ENCODE measurements at places on chromosomes 13 and 19.

- no peak for DNase-seq
Measured at GRCh38 chr19:1823020-1823419, 10.9 kb upstream of the ATP8B3 start.

DNA sequence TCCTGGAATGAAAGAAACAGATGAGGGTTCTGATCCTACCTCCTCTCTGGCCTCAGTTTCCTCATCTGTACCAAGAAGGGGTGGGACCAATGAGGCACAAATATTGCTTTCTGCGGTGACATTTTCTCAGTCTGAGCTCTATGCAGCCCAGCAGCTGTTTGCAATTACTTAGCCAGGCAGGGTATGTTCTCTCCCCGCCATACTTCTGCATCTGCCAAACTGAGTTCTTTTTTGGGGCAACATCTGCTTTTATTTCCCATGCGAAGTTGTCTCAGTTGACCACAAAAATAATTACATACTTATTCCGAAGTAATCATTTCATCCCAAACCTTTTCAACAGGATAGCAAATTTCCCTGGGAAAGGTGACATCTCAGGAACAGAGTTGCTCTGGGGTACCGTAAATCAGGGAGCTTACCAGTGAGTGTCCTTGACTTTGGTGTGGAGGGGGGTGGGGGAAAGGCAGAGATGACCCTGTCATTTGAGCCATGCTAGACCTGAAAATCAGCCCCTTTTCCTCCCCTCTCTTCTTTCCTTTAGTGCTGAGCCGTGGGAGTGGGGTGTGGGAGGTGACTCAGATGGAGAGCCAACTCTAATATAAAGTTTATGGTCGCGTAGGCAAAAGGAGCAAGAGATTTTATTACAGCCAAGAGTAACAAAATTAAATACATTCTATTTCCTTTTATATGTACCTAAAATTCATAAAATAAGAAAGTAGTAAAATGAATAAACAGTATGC is 165.7 kb upstream of the KL start:
- DNase-seq, result no peak

DNA sequence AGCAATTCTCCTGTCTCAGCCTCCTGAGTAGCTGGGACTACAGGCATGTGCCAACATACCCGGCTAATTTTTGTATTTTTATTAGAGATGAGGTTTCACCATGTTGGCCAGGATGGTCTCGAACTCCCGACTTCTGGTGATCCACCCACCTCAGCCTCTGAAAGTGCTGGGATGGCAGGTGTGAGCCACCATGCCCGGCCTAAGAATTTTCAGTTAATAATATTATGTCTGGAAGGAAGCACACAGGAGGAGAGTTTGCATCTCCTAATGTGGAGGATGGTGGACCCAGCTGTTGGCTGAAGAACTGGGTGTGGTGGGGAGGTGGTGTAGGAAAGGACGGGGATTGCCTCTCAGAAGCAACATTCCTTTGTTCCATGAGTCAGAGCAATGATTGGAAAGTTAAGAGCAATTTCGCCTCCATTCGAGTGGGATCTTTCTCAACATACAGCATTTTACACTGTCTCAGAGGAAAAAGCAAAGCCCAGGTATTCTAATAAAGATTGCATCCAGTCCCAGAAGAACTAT is 11.9 kb downstream of the PDCD2L start:
- DNase-seq, result no peak

GRCh38 chr19:29860492-29860891 is 48.7 kb downstream of the CCNE1 start:
- no peak for DNase-seq

DNA sequence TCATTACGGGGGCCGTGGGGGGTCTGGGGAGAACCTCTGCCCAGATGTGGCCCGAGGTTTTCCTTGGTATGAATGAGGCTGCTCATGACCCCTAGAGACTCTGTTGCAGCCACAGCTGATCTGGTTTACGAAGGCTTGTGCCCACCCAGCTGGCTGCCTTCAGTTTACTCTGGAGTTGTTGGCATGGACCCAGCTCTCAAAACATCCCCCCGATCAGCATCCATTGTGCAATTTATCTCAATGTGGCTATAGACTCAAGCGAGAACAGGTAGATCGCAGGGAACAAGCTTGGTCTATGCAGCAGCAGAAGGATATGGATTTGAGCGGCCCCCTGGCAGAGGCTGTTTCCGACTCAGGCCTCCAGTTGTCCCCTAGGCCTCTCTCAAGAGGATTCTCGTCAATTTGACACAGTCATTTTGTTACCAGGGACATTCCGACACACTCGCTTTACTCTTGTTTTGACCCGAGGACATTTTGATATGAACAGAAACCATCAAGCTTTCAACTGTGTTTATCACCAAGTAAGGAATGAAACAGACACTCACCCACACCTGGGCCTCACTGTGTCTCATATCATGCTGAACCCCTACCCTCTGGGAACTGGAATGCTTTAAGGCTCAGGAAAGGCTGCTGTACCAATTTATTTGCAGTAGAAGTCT is 161.5 kb downstream of the KATNAL1 start:
- no peak for DNase-seq

GRCh38 chr13:31242916-31243315 is 43.1 kb downstream of the B3GLCT start:
- DNase-seq, result no peak

- no peak for DNase-seq
Measured at GRCh38 chr13:99989276-99990125, 7.9 kb downstream of the ZIC2 start.

DNA sequence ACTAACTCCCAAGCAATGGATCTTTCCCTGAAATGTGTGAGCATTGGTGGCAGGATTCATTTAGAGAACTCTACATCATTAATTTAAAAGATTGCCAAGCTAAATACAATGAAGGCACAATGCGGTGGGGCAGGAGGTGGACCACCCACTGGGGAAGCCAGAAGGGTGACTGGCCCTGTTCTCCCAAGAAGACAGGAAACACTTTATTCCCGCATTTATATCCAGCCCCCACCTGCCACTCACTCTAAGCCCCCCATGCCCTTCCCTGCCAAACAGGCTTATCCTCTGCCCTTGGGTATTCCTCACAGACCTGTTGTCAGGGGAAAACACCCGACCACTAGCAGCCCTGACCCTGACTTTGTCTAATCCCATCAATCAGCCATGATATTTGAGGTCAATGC is 189.1 kb upstream of the UBL3 start:
- DNase-seq, result no peak

DNA sequence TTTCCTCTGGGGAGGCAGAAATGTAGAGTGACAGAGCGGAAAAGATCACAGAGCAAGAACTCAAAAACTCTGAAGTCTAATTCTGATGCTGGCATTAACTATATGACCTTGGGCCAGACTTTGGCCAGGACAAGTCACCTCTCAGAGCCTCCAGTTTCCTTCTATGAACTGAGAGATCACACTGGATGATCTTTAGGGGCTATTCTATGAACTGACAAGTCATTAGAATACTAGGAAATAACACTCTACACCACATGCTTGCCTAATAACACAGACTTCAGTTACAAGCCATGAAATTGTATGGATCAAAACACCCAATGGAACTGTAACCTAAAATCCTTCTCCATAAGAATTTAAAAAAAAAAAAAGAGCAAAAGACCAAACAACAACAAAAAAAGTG is 16.9 kb downstream of the SLC25A30 start:
- no peak for DNase-seq

- no peak for DNase-seq
Measured at GRCh38 chr13:103224804-103225203, 158.6 kb upstream of the SLC10A2 start.

DNA sequence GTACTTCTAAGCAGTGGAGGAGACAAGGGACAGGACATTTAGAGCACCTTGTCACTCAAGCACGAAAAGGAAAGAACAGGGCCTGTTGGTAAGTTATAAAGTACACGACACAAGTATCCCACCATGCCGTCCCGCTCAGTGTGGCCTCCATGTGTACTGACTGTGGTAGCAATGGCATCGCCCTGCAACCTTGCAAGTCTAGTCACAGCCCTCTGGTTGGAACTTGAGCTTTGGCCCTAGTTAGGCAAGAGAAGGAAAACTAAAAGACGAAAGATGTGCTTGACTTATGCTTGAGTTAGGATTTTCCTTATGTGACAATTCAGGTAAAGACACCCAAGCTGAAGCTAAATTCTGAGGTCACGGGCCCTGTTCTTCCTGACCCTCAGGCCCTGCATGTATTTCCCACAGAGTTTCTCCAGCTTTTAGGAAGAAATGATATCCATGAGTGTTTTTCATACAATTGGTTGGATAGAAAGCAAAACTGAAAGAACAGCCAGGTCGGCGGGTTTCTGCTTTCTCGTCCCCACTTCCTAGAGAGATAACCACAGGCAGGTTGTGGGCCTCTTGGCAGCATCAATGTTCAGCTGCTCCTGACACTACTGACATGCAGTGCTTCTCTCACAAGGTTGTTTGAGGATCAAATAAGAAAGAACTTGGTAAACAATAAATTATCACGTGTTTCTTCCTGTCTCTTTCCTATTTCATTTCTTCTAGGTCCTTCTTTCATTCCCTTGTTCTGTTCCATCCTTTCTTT is 216.2 kb downstream of the IRS2 start:
- DNase-seq, result no peak

GRCh38 chr19:51256155-51256625 is 5.3 kb downstream of the SIGLECL1 start:
- DNase-seq, result no peak

DNA sequence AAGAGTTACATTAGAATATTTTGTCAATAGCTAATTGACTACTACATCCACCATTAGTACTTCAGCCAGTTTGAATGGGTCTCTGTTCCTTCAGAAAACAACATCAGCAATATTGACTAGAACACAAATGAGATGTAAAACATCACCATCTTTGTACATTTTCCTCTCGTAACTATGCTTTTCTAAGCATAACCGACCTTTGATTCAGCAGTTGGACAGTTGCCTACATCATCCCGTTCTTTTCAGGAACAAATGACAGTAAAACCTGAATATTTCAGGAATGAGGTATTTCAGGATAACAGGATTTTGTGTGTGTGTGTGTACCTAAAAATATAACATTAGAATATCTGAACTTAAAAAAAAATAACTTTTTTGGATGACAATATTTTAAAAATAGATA is 60.9 kb downstream of the STARD13 start:
- no peak for DNase-seq

- DNase-seq, result no peak
Measured at GRCh38 chr13:96629331-96629730, 364.9 kb downstream of the OXGR1 start.

GRCh38 chr13:35143123-35143522 is 201.1 kb downstream of the NBEA start:
- no peak for DNase-seq

DNA sequence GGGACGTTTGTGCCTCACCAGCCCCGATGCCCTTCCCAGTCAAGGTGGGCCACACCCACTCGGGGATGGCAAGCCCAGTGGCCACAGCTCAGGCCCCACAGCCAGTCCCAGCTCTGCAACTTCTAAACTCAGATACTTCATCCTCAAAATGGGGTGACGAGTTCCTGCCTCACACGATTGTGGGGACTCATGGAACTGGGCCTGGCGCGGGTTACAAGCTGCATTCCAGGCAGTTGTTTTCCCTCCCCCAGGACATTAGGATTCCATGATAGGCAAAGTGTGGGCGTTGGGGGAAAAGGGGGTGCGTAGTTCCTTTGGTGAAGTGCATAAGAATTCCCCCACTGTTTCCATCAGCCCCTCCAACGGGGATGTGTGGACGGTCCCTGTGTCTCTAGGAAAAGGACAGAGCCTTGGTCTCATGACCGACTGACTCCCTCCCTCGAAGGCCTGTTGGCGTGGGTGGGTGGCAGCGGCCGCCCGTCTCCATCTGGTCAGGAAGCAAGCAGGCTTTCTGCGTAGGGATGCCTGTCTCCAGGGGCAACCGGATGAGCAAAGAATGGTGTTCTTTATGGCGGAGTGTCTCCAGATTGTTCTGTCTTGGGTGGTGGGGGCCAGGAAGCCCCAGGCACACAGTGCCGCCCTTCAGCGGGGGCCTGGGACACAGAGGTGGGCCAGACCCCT is 21.1 kb upstream of the NPAS1 start:
- no peak for DNase-seq

DNA sequence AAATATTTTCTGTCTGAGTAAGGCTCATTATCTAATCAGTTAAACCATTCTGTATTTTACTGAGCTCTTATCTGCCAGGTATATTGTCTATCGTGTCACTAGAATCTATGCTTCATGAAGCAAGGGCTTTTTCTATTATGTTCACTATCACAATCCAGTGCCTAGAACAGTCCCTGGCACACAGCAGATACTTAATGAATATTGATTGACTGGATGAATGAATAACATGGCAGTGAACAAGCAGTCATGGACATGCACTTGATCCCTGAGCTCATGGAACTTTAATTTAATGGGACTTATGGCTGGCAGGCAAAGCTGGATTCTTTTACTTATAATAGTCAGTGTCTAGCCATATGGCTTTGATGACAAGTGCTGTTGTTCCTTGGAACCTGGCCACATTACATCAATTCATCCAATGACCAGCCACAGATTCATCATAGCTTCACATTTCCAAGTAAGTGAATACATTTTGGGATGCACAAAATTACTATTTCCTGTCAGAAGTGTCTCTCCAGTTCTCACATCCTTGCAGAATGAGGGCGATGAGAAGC is 214.8 kb downstream of the COG6 start:
- DNase-seq, result no peak

GRCh38 chr13:112261924-112262323 is 114.2 kb upstream of the SPACA7 start:
- DNase-seq, result no peak

DNA sequence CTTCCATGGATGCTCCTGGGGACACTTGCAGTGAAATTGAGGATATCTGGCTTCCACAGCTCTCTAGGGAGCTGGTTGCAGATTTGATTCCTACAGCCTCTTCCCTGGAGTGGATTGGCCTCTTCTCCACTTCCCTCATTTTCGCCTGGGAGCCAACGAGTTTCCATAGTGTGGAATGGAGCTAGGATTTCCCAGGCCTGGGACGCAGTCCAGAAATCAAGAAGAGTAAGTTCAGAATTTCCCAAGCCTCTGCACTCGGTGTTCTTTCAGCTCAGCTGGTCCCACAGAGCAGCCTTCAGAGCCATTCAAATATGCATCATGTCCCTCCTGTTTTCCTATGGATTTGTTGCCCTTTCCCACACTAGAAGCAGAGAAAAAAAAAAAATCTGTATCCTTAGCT is 68.2 kb downstream of the RAP2A start:
- no peak for DNase-seq

GRCh38 chr19:10468133-10468532 is 35.0 kb downstream of the KEAP1 start:
- DNase-seq, result no peak

- DNase-seq, result no peak
Measured at GRCh38 chr19:27974082-27974513, 1238.9 kb downstream of the UQCRFS1 start.

DNA sequence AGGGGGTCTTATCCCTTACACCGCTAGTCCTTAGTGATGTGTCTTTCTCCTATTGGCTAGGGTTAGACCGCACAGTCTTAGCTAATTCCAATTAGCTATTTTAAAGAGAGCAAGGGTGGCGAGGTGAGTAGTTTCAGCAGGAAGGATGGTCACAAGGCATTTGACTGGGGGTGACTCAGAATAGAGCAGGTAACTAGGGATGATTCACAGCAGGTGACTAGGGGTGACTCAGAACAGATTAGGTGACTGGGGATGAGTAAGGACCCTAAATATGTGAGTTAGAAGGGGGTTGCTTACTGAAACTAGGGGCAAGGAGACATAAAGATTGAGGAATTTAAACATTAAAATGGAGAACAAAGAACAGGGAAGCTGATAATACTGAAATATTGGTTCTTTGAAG is 64.3 kb downstream of the ZNF66 start:
- no peak for DNase-seq

Data from stimulated activated CD4-positive, alpha-beta T cell treated with anti-CD3 and anti-CD28 coated beads, Interleukin-1b, Interleukin-23, amount 100 ng/mL, for 1 hour (primary cell).